ENCODE measurements at places on chromosomes 6 and 20. TPM values are rescaled to one million over a fixed set of nuclear protein-coding genes. Genes with fewer than 3 reads are reported as not detected.

DNA sequence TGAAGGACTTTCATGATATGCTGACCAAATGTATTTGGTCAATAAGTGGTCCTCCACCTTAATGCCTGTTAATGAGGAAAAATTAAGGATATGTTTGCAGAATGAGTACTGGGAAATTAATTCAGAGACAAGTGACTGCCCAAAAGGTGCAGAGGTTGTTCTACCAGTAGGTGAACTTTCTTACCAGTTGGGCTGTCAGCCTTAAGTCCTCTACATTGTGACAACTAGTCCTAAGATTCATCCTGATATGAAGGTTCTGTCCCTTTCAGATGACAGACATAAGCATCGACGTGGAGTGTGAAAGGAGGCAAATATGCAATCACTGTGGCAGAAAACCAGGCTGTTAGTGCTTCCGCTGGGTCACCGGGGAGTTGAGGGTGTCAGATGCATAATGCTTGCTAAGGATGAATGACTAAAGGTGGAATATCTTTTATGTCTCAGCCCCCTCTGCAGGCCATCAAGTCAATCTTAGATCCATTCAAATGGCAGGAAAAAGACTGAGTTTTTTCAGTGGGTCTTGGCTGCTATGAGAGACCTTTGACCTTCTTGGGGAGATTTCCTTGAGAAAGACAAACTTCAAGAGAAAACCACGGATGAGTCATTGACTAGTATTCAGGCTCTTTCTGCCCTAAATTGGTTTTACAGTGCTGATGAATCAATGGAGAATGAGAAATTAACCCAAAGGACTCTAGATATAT, 226.0 kb downstream of the TPBG start:
- ATAC-seq, result peak; percentile 36

DNA sequence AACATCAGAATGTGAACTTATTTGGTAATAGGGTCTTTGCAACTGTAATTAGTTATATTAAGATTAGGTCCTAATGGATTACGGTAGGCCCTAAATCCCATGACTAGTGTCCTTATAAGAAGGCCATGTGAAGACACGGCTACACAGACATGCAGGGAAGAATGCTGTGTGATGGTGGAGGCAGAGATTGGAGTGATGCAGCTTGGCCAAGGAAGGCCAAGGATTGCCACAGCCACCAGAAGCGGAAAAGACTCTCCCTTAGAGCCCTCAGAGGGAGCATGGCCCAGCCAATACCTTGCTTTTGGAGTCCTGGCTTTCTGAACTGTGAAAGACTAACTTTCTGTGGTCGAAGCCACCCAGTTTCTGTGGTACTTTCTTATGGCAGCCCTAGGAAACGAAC, 9.7 kb upstream of the SMIM13 start:
- no peak for ATAC-seq

DNA sequence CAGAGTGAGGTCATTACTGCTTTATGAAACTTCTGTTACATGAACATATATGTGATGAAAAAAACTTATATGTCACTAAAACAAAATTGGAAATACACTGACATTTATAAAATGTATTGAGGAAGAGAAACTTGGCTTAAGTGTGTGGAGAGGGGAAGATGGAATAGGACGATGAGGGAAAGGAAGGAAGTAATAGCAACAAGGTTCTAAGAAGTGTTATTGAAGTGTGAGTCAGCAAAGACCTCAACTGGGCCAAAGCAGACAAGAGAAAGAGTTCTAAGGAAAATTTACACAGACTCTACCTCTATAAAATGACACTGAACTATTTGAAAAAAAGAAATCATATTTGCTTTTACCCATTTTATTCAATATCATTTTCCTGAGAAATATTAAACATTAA, 38.3 kb downstream of the SNX3 start:
- ATAC-seq, result no peak

The LAMA2 gene
- total RNA-seq, result 17.6 TPM

DNA sequence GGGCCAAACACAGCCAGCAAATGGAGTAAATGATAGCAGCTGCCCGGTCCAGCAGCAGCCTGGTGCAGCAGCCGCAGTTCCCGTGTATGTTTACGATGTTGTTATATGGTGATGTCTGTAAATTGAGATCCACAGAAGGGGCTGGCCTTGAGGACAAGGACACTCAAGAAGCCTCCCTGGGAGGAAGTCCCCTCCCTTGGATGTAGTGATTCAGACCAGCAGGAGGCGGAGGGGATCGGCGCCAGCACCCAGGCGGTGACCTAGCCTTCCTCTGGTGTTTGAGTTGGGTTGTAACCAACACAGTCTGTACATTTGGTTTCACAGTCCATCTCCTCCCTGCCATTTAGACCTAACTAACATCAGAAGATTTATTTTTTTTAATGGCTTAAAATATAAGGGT, 187.8 kb downstream of the SYNDIG1 start:
- ATAC-seq, result no peak

The ARFRP1 gene
- 40.9 TPM for total RNA-seq

DNA sequence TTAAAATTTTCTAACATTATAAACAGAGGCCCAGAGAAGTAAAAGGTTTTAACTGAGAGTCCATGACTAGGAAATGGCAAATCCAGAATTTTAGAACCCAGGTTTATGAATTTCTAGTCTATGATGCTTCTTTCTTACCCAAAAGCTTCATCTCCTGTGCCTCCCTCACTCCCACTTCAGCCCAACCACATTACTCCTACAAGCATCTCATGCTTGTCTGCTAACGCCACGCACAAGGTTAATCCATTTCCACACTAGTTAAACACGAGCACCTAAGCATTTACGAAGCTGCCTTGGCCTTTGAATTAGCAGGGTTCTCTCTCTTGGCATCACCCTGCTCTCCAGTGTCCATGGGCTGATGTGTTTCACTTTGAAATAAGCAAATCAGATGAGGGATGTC, 32.0 kb downstream of the TNFRSF21 start:
- no peak for ATAC-seq

- no peak for ATAC-seq
These were observed 80.6 kb upstream of the MBOAT1 start for GRCh38 chr6:20292905-20293304.

DNA sequence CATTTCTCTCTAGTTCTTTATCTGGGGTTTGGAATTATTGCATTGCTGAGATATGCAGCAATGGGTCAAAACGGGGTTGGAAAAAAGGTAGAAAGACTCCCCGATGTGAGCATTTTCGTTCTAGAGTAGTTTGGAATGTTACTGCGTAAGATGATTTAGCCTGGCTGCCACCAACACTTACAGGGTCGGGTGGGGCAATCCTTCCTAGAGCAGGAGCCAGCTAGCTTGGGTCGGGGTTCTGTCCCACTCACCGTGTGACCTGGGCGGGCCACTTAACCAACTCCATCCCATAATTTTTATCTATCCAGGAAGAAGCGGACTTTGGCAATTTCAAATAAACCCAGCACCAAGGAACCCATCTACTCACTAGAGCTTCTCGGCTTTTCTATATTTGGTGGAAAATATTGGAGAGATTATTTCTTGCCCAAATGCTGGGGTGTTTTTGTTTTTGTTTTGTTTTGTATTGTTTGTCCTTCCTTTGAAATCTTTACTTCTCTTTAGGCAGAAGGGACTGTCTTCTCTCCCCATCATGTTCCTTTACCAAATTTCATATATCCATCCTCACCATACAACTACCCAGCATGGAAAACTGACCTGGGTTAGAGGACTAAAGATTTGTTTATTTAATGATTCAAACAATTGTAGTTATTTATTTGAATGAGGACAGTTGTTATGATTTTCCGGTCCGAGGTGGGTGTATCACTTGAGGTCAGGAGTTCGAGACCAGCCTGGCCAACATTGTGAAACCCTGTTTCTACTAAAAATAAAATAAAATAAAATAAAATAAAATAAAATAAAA, 72.4 kb downstream of the GPX5 start:
- ATAC-seq, result peak; percentile 27

The MAFB gene
- total RNA-seq, result 6.9 TPM

The PBOV1 gene
- 0.93 TPM for total RNA-seq

- no peak for ATAC-seq
These were observed 41.2 kb upstream of the MTRF1L start for GRCh38 chr6:153043719-153044118.

DNA sequence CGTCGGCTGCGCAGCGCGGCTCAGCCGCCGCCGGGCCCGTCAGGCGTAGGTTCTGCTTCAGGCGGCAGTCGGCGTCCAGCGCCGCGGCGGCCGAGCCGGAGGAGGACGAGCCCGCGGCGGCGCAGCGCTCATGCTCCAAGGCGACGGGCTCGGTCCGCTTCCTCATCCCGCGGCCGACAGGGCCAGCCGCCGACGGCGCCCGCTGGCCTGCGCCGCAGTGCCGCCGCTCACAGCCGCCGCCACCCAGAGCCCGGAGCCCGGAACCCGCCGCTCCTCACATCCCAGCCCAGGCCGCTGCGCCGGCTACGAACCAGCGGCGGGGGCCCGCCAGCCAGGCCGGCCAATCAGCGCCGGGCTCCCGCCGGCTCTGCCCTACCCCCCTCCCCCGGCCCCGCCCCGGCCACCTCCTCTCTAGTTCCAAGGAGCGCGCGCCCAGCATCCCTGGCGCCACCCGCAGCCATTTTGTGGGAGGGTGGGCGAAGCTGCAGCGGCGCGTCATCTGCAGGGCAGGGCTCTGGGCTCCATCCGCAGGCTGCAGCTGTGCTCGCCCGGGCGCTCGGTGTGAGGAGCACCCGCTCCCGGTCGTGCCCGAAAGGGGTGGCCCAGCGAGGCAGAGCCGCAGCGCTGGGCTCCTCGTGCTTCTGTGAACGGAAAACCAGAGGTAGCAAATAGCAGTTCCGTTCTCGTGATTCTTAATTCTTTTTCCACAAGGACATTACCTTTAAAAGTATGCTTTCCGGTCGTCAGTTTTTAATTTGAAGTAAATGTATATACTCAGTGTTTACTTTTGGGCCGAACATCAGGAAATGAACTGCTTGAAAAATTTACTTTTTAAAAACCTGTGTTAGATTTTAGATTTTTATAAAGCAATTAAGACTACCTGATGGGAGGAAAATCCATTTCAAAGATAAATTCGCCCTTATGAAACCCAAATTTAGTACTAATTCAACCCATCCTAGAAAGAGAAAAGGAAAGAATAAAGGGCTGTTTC, at the start of gene ABHD12:
Gene ABHD12 (minus strand): TSS at position 298 of the 991 bp plus-strand sequence. CDS start 132 bp downstream, at position 166.
- ATAC-seq, result peak; percentile 93

The CCDC170 gene
- total RNA-seq, result 0.09 TPM

DNA sequence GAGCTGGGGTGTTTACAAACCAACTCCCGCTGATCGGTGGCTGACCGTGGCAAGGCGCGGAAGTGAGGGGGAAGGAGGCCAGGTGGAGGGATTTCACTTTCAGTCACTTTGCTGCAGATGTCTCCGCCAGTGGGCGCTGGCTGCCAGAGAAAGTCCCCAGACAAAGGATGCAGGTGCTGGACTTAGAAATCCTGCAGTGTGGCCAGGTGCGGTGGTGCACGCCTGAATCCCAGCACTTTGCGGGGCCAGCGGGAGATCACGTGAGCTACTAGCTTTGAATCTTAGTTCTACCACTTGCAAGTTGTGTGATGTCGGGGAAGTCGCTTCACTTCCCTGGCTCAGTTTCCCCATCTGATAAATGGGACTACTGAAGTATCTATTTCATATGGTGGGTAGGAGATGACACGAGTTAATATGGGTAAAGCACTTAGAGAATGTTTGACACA, 180.4 kb downstream of the ZNF217 start:
- no peak for ATAC-seq

DNA sequence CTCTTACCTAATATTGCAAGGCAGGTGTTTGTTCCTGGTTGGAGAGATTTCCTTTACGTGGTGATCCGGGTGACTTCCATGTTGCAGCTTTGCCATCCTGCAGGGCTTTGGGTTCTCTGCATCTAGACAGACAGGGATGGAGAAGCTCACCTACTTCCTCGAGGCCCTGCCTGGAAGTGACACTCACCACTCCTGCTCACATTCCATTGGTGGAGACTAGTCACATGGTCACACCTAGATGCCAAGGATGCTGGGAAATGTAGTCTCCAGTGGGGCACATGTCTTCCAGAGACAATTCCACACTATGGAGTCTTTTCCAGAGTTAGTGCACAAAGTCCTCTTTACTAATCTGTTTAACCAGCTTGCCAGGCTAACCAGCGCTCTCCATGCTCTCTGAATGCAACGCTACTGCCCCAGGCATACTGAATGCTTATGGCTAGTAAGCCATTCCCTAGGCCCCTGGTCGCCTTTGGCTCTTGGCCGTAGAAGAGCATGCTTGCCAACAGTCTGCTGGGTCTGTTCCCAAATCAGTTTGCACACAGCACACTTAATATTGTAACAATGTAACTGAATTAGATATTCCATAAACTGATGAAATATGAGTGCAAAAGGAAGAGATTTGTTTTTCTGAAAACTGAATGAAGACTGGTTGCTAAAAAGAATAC, 6.7 kb upstream of the KCNK15 start:
- peak; percentile 93 for ATAC-seq

GRCh38 chr6:3687847-3688246, 63.7 kb downstream of the PXDC1 start:
- ATAC-seq, result no peak

The ZNF831 gene
- total RNA-seq, result 0.09 TPM

GRCh38 chr6:153003366-153003690, 819 bp upstream of the MTRF1L start:
- peak; percentile 0 for ATAC-seq

DNA sequence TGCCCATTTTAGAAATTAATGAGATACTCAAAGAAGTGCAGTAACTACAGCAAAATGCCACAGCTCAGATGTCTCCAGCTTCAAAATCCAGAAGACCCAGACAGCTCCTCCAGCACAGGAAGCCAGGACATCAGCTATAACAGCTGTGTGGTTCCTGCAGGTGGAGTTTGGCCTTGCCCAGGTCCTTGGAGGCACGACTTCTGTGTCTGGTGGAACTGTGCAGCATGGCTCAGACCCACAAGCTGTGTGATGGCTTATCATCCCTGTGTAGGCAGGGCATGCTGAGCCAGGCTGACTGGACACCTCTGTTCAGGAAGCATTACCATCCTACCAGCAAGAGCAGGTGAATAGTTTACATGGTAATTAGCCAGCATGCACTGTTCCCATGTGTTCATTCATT, 26.5 kb upstream of the CD93 start:
- ATAC-seq, result no peak

DNA sequence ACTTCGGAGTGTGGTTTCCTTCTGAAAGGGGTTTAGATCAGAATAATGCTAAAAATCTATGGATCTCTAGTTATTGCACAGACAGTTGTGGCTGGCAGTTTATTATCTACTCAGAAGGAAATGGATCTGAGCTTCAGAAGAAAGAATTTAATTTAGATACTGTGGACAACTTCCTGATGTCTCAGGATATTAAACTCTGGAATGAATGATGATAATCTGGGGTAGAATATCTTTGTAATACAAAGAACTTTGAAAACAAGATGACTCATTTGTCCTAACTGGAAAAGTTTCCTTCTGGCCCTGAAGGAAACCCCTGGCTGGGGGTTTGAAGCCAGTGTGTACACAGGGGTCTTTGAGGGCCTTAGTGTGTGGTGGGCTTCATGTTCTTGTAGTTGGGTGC, 78.0 kb downstream of the EDN3 start:
- no peak for ATAC-seq

- ATAC-seq, result no peak
These were observed 46.3 kb downstream of the MDFI start for GRCh38 chr6:41684311-41685180.

- peak; percentile 27 for ATAC-seq
These were observed 13.3 kb downstream of the PLCG1 start for GRCh38 chr20:41150664-41151063.

GRCh38 chr6:111709615-111710398, 104.1 kb upstream of the TRAF3IP2 start:
- peak; percentile 70 for ATAC-seq

The HRH3 gene
- total RNA-seq, result 1.4 TPM
